Activated T-helper 1 cell treated with Interleukin-2 at 50 U/mL for 16 hours (primary cell): ENCODE measurements at places on chromosomes 7 and 10.

- DNase-seq, result no peak
These were observed 14.8 kb downstream of the ZSCAN25 start for GRCh38 chr7:99631295-99632109.

GRCh38 chr7:130275826-130276297 is 9.2 kb downstream of the CPA2 start:
- DNase-seq, result no peak

- DNase-seq, result no peak
These were observed 78.2 kb downstream of the NKX6-2 start for GRCh38 chr10:132707776-132708171.

- DNase-seq, result no peak
These were observed 51.3 kb upstream of the PLEKHA1 start for GRCh38 chr10:122323189-122323588.

DNA sequence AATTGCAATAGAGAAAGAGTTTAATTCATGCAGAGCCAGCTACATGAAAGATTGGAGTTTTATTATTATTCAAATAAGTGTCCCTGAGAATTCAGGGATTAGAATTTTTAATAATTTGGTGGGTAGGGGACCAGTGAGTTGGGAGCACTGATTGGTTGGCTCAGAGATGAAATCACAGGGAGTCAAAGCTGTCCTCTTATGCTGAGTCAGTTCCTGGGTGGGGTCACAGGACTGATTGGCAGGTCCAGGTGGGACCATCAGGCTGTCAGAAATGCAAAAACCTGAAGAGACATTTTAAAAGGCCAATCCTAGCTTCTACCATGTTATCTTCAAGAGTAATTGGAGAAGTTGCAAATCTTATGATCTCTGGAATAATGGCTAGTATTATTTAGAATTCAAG is 56.0 kb upstream of the KAT6B start:
- no peak for DNase-seq

DNA sequence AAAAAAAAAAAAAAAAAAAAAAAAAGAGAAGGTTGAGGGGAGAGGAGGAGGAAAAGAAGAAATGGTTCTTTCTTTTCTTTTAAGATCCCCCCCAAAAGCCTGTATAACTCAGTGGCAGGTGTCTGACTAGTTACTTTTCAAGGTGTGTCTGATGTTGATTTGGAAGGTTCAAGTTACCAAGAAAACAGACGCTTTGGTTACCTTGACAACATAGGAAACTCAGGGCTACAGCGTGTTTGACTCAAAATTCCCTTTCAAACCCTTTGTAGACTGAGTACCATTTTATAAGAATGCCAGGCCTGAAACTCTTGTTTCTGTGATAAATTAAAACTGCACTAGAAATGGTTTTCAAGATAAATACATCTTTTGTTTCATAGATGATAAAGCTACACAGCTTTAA is 286.8 kb downstream of the SKIDA1 start:
- DNase-seq, result no peak

DNA sequence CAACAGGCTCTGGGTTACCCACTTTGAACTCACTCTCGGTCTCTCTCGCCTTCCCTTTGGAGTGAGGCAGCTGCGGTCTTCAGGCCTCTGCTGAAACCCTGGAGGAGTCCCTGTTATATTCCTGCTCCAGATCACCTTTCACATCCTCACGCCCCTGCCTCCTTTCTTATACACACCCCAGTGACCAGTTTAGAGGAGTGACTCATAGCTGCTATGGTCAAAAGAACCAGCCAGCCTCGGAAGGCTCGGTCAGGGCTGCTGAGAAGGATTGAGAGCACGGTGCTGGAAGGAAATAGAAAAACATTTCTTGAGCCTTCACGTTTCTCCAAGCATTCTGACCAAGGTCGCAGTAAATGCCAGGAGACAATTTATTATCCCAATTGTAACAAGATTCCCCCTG is 28.3 kb upstream of the SVOPL start:
- DNase-seq, result no peak

DNA sequence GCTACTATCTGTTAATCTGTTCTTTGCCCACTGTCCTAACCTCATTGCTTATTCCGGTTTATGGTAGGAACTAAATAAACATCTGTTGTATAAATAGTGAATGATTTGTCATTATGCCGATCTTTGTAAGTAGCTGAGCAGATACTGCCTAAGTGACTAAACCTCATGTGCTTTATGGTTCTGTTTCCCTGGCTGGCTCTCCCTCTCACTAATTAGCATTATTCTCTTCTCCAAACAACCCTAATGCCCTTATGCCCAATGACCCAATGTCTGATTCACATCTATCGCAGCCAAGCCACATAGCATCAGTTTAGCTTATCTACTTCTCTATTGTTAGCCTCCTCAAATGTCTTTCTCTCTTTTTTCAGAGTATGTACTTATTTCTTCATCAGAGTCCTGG is 462.3 kb upstream of the POT1 start:
- no peak for DNase-seq

GRCh38 chr10:3126741-3127346 is 45.7 kb downstream of the PITRM1 start:
- DNase-seq, result no peak

DNA sequence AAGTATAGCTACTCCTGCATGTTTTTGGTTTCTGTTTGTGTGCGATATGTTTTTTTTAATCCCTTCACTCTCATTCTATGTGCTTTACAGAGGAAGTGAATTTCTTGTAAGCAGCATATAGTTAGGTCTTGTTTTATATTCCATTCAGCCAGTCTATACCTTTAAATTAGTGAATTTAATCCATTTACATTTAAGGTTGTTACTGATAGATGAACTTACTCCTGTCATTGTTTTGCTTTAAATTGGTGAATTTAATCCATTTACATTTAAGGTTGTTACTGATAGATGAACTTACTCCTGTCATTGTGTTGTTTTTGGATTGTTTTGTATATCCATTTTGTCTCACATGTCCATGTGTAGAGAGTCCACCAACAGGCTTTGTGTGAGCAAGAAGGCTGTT is 11.1 kb downstream of the GIMAP8 start:
- no peak for DNase-seq

DNA sequence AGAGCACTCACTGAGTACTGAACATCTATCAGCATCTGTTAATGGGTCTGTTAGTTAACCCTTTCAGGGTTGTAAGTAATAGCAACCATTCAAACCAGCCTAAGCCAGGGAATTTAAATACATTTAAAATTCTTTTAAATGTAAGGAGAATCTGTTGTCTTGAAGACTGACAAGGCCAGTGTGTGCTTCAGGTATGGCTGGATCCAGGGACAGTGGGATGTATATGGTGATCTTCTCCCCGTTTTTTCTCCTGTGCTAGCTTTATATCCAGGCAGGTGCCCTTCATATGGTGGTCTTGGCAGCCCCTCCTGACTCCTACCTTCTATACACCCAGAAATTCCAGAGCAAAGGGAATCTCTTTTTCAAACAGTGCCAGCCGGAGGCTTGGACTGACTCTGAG is 46.6 kb upstream of the DAGLB start:
- DNase-seq, result no peak

DNA sequence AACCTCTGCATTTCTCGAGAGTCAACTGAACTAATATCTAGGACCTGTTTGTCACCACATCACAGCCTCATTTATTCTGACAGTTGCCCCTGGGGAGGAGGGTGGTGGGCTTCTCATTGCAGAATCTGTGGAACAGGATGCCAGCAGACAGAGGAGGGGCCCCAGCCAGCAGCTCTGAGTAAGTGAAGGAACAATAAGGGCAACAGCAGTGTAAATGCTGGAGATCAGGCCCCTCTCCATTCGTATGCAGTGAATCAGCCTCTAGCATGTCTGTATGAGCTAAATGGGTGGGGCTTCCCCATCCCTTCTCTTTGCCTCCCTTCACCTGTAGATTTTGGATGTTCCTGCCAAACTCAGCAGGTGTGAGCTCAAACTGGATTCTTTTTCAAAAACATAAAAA is 7.7 kb upstream of the CPVL start:
- no peak for DNase-seq

DNA sequence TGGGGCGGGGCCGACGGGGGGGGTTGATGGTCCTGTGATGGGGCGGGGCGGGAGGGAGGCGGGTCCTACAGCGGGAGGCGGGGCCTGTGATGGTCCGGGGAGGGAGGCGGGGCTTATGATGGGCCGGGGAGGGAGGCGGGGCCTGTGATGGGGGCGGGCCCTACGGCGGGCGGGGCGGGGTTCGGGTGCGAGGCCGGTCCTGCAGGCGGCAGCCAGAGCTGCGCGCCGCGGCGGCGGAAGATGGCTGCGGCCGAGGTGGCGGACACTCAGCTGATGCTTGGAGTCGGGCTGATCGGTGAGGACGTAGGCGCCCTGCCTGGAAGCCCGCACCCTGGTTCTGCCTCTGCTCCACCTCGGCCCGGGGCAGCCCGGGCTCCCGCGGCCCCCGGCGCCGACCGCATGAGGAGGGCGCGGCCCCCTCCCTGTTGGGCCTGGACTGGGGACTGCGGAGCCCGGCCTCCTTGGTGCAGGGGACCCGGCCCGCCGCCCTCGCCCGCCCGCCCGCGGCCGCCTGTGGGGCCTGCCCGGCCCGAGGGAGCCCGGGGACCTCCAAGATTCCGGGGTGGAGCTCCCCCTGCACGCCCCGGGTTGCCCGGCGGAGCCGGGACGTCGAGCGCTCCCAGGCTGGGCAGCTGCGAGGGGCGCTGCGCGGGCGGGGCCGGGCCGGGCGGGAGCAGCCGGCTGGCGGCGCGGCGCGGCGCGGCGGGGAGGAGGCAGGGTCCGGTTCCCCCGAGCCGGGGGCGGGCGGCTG is at the start of gene DENND10:
DENND10 (plus strand) TSS at position 211 of the 751 bp plus-strand sequence; CDS start at position 241, 30 bp downstream.
- DNase-seq, result peak; percentile 64

- DNase-seq, result no peak
These were observed 86.2 kb downstream of the HECW1 start for GRCh38 chr7:43198599-43199090.
